ENCODE measurements at places on chromosomes 4 and X.

- DNase-seq = no peak
- H3K4me1 ChIP-seq = peaks cover 69% of the 10 kb centered on the region
Measured at GRCh38 chr4:6693231-6694176, at the start of gene S100P. Gene S100P (plus strand): TSS chr4:6693878. CDS start chr4:6693933, 55 bp downstream.

GRCh38 chr4:186765138-186765537, 41.5 kb upstream of the FAT1 start:
- H3K4me1 ChIP-seq = no peaks in the 10 kb centered on the region
- H3K36me3 ChIP-seq = no peaks in the 10 kb centered on the region
- no peak overlapping the region for H3K27ac ChIP-seq
- H3K4me3 ChIP-seq = no peak overlapping the region

GRCh38 chrX:17046478-17047097, 100.1 kb downstream of the REPS2 start:
- no peaks in the 10 kb centered on the region for H3K36me3 ChIP-seq
- no peak for DNase-seq
- no peak overlapping the region for H3K27ac ChIP-seq
- peaks cover 4% of the 10 kb centered on the region for H3K4me1 ChIP-seq

DNA sequence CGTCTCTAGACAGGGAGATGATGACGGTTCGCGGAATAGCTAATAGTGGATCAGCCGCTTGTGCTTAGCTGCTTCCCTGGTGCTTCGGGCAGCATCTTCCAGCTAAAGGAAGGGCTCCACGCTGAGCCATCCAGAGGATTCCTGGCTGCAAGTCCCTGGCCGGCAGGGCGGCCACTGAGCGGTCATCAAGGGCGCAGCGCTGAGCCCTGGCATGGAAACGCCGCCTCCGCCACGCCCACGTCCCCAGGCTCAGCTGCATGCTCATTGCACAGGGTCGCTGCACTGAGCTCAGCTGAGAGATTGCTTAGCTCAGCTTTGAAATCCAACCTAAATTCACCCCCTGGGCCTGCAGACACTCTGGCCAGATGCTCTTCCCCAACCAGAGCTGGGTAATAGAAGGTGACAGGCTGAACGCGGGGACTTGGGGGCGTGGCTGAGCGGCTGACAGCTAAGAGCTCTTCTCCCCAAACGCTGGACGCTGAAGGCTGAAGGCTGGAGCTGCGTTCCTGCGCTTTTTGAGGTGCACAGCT, 118.2 kb upstream of the KIT start:
- no peaks in the 10 kb centered on the region for H3K36me3 ChIP-seq
- peaks cover 15% of the 10 kb centered on the region for H3K27me3 ChIP-seq
- DNase-seq = no peak
- no peaks in the 10 kb centered on the region for H3K4me1 ChIP-seq
- no peak overlapping the region for H3K27ac ChIP-seq
- H3K4me3 ChIP-seq = no peak overlapping the region

DNA sequence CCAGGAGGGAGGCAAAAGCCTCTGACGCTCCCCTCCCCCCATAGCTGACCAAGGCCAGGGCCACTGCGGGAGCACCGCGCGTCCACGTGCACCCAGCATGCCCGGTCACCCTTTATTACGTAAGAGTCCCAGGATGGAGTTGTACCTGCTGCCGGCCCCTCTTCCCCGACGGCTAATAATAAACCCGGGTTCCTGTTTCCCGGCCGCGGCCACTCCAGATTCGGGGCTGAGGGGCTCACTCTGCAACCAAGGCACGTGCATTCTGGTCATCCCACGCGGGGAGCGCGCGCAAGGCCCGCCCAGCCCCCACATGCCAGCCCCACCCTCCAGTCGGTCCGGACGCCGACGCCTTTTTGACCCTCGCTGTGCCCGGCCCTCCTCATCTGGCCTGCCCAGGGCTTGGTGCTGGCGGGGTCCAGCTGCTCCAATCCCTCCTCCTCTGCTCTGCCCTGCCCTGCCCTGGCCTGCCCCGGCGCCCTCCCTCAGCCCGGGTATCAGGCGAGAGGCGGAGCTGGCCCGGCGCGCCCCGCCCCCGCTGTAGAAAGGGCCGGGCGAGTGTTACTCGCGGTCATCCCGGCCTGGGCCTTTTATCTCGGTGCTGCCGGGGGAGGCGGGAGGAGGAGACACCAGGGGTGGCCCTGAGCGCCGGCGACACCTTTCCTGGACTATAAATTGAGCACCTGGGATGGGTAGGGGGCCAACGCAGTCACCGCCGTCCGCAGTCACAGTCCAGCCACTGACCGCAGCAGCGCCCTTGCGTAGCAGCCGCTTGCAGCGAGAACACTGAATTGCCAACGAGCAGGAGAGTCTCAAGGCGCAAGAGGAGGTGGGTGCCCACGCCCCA, 2.6 kb downstream of the MID1IP1 start:
- H3K27me3 ChIP-seq = no peaks in the 10 kb centered on the region
- H3K36me3 ChIP-seq = peaks cover 4% of the 10 kb centered on the region
- H3K4me3 ChIP-seq = peak overlapping the region; percentile 97
- H3K4me1 ChIP-seq = peaks cover 24% of the 10 kb centered on the region
- DNase-seq = peak; percentile 80

GRCh38 chr4:8144359-8144758, 14.3 kb downstream of the ABLIM2 start:
- H3K4me1 ChIP-seq = no peaks in the 10 kb centered on the region
- no peak for DNase-seq
- H3K27ac ChIP-seq = no peak overlapping the region
- H3K36me3 ChIP-seq = no peaks in the 10 kb centered on the region

GRCh38 chrX:155022585-155022984, at the start of gene F8:
Gene F8 (minus strand): TSS chrX:155022723. CDS start chrX:155022552, 171 bp downstream.
- DNase-seq = no peak
- no peaks in the 10 kb centered on the region for H3K36me3 ChIP-seq
- no peaks in the 10 kb centered on the region for H3K27me3 ChIP-seq
- H3K4me3 ChIP-seq = no peak within 1 kb of the TSS
- no peak within 1 kb of the TSS for H3K27ac ChIP-seq
- no peaks in the 10 kb centered on the region for H3K4me1 ChIP-seq

GRCh38 chr4:162485486-162485885, 321.7 kb upstream of the FSTL5 start:
- H3K27ac ChIP-seq = no peak overlapping the region
- no peak for DNase-seq
- H3K27me3 ChIP-seq = no peaks in the 10 kb centered on the region
- H3K4me3 ChIP-seq = no peak overlapping the region
- no peaks in the 10 kb centered on the region for H3K4me1 ChIP-seq

DNA sequence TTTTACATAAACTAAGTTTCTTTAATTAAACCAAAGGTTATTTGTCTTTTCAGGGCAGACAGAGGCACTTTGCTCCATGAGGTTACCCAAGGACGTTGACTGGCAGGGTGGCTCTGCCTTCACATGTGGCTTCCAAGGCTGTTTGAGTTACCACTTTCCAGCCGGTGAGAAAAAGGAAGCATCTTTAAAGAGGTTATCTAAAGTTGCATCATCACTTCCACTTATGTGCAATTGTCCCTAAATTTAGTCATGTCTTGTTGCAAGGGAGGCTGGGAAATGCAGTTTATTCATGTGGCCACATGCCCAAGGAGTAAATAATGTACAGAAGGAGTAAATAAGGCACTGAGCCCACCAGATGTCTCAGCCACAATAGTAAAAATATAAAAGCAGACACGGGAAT, 29.0 kb upstream of the RAP1GDS1 start:
- peaks cover 4% of the 10 kb centered on the region for H3K4me1 ChIP-seq
- H3K27ac ChIP-seq = no peak overlapping the region
- H3K27me3 ChIP-seq = no peaks in the 10 kb centered on the region
- no peak for DNase-seq

- DNase-seq = no peak
- no peaks in the 10 kb centered on the region for H3K36me3 ChIP-seq
- no peaks in the 10 kb centered on the region for H3K4me1 ChIP-seq
Measured at GRCh38 chrX:140525448-140525847, 20.6 kb upstream of the SOX3 start.

- no peak overlapping the region for H3K4me3 ChIP-seq
- peaks cover 5% of the 10 kb centered on the region for H3K4me1 ChIP-seq
- no peaks in the 10 kb centered on the region for H3K36me3 ChIP-seq
Measured at GRCh38 chr4:24417206-24417605, 167.1 kb downstream of the DHX15 start.

DNA sequence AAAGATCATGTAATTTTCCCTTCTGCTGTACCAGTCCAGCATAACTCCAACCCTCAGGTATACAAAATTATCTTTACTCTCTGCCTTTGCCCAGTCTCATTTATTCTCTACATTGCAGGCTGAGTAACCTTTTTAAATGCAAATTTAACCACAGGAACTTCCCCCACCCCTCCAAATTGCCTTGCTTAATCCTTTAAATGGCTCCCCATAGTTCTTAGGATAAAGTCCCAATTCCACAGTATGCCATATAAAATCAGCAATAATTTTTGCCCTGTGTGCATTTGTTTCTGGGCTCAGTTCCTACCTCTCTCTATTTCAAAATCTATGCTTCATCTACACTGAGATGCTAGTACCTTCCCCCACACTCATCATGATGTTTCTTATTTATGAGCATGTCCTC, 879.7 kb downstream of the RPA4 start:
- no peak overlapping the region for H3K4me3 ChIP-seq
- no peaks in the 10 kb centered on the region for H3K27me3 ChIP-seq
- H3K4me1 ChIP-seq = no peaks in the 10 kb centered on the region
- no peaks in the 10 kb centered on the region for H3K36me3 ChIP-seq
- DNase-seq = no peak
- no peak overlapping the region for H3K27ac ChIP-seq

- no peaks in the 10 kb centered on the region for H3K36me3 ChIP-seq
- no peak overlapping the region for H3K4me3 ChIP-seq
- peak; percentile 18 for DNase-seq
- H3K27ac ChIP-seq = no peak overlapping the region
- no peaks in the 10 kb centered on the region for H3K27me3 ChIP-seq
Measured at GRCh38 chrX:47222751-47223350, 4.4 kb downstream of the CDK16 start.

- no peaks in the 10 kb centered on the region for H3K36me3 ChIP-seq
- H3K27ac ChIP-seq = no peak overlapping the region
- DNase-seq = no peak
Measured at GRCh38 chr4:153267890-153268289, 63.6 kb downstream of the TRIM2 start.

GRCh38 chrX:146602246-146602645, 207.3 kb upstream of the CXorf51B start:
- DNase-seq = no peak
- H3K4me3 ChIP-seq = no peak overlapping the region
- H3K27me3 ChIP-seq = no peaks in the 10 kb centered on the region

- H3K36me3 ChIP-seq = no peaks in the 10 kb centered on the region
- no peaks in the 10 kb centered on the region for H3K27me3 ChIP-seq
- no peak for DNase-seq
- no peaks in the 10 kb centered on the region for H3K4me1 ChIP-seq
- H3K4me3 ChIP-seq = no peak overlapping the region
- no peak overlapping the region for H3K27ac ChIP-seq
Measured at GRCh38 chr4:10135260-10135659, 18.7 kb upstream of the WDR1 start.

GRCh38 chr4:103400405-103400804, 202.3 kb upstream of the CENPE start:
- H3K4me3 ChIP-seq = no peak overlapping the region
- DNase-seq = no peak
- H3K4me1 ChIP-seq = no peaks in the 10 kb centered on the region
- no peak overlapping the region for H3K27ac ChIP-seq
- no peaks in the 10 kb centered on the region for H3K27me3 ChIP-seq

GRCh38 chr4:176492646-176493302, 173.0 kb downstream of the SPCS3 start:
- H3K36me3 ChIP-seq = no peaks in the 10 kb centered on the region
- H3K27me3 ChIP-seq = no peaks in the 10 kb centered on the region
- no peaks in the 10 kb centered on the region for H3K4me1 ChIP-seq
- H3K4me3 ChIP-seq = no peak overlapping the region
- no peak overlapping the region for H3K27ac ChIP-seq

GRCh38 chrX:123013141-123013540, 170.9 kb upstream of the GRIA3 start:
- H3K27me3 ChIP-seq = peaks cover 2% of the 10 kb centered on the region
- no peak for DNase-seq
- H3K27ac ChIP-seq = no peak overlapping the region
- peaks cover 8% of the 10 kb centered on the region for H3K36me3 ChIP-seq
- H3K4me1 ChIP-seq = no peaks in the 10 kb centered on the region

DNA sequence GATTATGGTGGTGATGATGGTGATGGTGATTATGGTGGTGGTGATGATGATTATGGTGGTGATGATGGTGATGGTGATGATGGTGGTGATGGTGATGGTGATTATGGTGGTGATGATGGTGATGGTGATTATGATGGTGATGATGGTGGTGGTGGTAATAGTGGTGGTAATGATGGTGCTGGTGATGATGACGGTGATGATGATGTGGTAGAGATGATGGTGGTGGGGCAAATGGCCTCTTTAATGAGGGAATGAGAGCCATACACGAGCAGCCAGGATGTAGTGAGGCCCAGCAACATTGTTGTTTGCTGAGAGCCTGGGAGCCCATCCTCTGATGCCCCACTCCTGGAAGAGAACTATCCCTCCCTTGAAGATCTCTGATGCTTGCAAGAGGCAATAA, 29.0 kb downstream of the HMX1 start:
- peaks cover 7% of the 10 kb centered on the region for H3K27me3 ChIP-seq
- H3K36me3 ChIP-seq = no peaks in the 10 kb centered on the region
- no peak overlapping the region for H3K4me3 ChIP-seq
- no peak for DNase-seq

- no peak overlapping the region for H3K27ac ChIP-seq
Measured at GRCh38 chrX:11188664-11189063, 77.5 kb downstream of the HCCS start.

GRCh38 chr4:40377512-40378365, 42.6 kb downstream of the CHRNA9 start:
- no peak overlapping the region for H3K27ac ChIP-seq
- H3K4me1 ChIP-seq = no peaks in the 10 kb centered on the region
- no peaks in the 10 kb centered on the region for H3K36me3 ChIP-seq
- H3K27me3 ChIP-seq = peaks cover 9% of the 10 kb centered on the region
- H3K4me3 ChIP-seq = no peak overlapping the region
- no peak for DNase-seq

- H3K27me3 ChIP-seq = no peaks in the 10 kb centered on the region
- no peak overlapping the region for H3K4me3 ChIP-seq
- H3K4me1 ChIP-seq = no peaks in the 10 kb centered on the region
- no peaks in the 10 kb centered on the region for H3K36me3 ChIP-seq
Measured at GRCh38 chr4:175325230-175325629, 407.1 kb downstream of the ADAM29 start.

DNA sequence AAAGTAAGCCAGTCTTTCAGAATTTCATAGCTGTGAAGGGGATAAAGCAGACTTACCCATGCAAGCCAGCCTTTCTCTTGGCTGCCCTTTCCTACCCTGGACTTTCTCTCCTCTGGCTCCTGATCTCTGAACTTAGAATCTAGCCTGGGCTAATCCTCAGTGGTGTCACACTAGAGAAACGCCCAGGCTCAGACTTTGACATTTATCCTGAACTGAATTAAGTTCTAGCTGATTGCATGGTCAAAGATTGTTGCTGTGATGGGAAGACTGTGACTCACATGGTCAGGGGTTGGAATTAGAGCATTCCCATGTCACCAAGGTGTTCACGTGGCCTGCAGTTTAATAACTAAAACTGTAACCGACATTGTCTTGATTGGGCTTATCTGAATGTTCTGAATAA, 469.5 kb upstream of the FAT1 start:
- H3K36me3 ChIP-seq = no peaks in the 10 kb centered on the region
- H3K27me3 ChIP-seq = no peaks in the 10 kb centered on the region
- no peak for DNase-seq
- no peak overlapping the region for H3K27ac ChIP-seq
- no peaks in the 10 kb centered on the region for H3K4me1 ChIP-seq
